ENCODE measurements at places on chromosomes 5 and 9.

- no peak for DNase-seq
Measured at GRCh38 chr9:14653511-14653910, 39.7 kb downstream of the ZDHHC21 start.

DNA sequence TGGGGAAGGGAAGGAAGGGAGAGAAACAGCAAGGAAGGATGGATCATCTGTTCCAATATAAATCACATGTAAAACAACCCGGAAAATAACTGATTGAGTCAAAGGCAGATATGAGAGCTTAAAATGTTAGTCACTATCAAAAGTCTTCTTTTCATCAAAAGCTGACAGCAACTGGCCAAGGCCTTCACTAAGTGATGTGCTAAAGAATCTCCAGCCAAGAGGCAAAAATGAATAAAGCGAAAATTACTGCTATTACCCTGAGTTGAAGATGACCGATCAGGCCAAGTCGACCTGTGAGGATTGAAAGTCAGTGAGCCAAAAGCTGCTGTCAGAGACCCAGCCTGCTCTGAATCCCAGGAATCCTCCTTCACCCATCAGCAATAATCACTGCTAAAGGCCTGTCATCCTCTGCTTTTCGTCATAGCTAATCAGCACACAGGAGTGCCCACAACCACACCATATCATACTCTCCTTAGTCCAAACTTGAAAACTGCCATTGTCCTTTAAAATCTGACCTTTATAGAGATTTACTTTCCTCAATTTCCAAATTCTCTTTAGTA is 736.9 kb downstream of the TLE1 start:
- DNase-seq: no peak

DNA sequence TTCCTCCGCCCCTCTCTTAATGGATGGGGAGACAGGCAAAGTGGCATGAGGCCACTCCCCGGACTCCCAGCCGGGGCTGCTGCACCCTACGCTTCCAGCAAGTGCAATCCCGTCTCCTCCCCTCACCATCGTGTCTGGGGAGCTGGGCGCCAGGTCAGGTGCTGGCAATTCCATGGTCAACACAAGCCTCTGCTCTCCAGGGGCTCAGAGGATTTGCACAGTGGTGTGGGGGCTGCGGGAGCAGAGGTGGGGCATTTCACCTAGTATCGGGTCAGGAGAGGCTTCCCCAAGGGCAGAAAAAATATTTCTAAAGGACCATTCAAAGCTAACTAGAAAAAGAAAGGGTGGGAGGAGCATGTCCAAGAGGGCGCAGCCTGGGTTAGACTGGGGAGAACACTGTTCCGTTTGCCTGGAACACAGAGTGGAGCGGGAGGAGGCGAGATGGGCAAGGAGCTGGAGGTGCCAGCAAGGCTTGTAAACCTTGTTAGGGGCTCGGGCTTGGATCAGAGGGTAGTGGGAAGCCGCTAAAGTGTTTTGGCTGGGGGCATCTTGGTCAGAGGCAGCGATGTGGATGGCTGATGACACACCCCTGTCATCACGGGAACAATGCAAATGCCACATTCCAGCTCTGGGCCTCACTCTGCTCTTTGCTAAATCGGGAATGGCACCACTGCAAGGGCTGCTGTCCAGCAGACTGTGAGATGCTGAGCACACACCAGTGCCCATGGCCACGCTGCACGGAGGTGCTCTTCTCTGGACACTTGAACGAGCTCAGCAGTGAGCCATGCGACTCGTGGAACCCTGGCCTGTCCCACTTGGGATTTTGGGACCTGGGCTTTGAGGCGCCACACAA is 191.7 kb downstream of the CDK5RAP2 start:
- DNase-seq: no peak

DNA sequence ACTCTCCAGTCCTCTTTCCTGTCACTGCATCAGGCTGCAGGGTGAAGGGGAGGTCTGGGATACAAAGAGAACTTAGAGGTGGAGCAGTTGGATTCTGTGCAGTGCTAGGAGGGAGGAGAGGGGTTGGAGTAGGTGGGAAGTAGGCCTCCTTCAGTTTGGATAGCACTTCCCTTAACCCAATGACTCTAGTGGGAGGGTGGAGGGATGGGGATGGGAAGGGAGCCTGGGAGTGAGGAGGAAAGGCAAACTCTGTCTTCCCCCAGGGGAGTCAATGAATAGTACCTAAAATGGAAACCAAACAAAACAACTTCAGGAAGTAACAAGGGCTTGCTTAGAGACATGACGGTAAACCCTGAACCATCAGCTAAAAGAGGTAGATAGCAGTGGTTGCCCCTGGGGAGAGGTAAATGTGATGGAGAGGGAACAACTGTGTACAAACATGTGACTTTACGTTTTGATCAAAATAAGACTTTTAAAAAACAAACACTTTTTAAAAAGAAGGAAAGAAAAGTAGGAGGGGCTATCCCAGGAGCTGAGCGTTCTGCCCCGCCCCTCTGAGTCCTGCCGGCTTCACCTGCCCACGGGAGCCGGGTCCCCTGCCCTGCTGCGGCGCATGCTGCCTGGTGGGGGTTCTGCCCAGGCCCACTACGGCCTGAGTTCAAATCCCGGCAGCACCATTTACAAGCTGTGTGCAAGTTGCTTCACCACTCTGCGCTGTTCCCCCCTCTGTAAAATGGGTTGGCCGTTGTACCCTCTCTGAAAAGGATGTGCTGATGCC is 30.9 kb downstream of the GSN start:
- DNase-seq: no peak

DNA sequence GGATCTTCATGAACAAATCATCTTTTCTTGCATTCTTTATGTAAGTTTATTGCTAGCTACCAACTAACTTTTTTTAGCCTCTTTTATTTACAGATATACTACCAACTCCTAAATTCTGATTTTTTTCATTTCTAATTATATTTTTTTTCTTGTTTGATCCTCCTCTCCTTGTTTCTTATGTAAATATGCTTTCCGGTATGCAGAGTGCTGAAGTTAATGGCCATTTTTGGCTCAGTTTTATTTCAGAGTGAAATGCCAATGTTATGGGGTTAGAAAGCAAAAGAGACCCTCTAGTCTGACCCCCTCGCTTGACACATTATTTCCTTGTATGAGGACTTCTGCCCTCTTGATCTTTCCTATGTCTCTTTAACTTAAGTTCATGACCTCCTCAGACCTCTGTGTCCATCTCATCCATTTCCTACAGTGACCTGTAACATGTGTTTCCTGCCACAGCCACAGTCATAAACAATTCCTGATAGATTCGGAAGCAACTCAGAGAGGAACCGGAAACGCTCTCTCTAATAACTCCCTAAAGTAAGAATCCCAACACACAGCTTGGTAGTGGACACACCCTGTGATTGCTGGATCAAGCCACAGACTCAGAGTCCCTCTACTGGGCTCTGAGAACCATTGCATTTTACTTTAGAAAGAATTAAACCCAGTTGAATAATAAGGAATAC is 42.9 kb upstream of the AFAP1L1 start:
- no peak for DNase-seq

DNA sequence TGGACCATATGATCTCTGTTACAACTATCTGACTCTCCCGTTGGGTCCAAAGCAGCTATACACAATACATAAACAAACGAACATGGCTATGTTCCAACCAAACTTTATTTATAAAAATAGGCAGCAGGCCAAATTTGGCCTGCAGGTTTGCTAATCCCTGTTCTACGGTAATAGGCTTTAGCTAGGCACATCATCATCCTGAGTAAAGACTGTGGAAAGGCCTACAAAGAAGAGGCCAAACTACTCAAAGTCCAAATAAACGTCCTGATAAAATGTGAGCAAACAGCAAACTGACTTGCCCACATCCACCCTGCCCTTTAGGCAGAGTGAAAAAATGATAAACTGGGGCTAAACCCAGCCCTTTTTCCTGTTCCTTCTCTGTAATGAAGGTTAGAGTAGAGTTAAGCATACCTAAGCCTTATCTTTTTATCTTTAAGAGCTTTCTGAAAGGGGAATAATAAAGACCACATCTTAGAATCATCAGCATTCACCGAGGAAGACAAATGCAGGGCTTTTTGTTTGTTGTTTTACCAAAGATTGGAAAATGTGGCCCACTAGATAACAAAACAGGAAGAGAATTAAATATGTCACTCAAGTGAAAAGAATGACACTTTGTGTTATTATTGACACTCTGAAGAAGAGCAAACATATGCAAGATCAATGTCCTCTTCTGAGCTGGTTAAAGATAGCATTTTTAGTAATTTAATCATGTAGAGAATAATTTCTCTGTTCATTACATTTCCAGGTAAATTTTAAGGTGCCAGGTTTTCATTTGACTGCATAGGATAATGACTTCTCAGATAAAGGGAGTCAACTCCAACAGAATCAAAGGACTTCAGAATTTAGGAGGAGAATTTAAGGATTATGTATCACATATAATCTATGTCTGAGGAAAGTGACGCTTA is 160.0 kb upstream of the GNA14 start:
- no peak for DNase-seq

DNA sequence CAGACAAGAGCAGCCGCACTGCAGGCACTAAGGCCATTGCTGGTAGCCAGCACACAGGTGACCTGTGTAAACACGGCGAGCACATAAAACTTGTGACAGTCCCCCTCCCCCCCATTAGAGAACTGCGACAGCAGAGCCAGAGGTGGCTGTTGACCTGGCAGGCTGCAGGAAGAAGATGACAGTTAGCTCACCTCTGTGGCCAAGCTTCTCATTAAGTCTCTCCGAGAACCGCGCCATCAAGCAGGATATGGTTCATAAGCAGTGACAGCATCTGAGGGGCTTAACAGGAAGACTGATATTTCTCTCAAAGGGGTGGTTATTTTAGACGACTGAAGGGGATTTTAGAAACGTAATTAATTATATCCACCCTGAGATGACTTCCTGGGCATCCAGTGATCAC is 5.2 kb downstream of the SURF4 start:
- DNase-seq: no peak

GRCh38 chr5:68178579-68178978 is 37.0 kb upstream of the PIK3R1 start:
- no peak for DNase-seq

DNA sequence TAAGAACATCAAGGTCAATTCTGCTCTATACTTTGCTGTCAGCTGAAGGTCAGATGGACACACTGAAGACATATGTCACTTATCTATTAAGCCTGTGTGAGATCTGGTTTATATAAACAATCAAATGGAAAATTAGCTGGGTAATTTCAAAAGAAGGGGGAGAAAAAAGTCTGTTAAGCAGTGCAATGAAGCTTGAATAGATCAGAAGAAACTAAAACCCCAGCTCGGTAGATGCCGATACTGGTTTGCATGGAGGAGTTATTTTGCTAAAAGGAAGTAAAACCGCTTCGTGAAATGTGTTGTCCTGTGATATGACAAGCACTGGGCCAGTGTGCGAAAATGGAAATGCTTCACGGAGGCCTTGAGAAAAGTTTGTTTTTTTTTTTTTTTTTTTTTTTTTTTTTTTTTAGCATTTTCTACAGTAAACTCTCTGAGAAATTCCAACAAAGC is 148.8 kb downstream of the MEF2C start:
- no peak for DNase-seq

DNA sequence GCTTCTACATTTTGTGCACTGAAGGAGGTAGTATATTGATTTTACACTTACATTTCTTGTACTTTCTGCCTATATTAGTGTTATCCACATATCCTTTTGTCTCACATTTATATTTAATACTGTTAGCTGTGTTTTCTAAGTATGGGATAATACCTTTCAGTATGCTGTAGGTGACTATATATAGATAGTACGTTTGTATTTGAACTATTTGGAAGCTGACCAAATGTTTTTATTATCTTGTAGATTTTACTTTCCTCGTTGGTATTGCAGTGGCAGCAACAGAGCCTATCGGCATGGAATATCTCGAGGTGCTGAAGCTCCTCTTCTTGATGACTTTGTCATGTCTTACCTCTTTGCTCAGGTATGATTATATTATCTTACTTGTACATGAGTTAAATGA is 59.1 kb downstream of the JAK2 start:
- DNase-seq: no peak

- DNase-seq: no peak
Measured at GRCh38 chr9:20303996-20304395, 318.3 kb downstream of the MLLT3 start.

GRCh38 chr9:100063185-100063584 is 35.6 kb downstream of the ERP44 start:
- no peak for DNase-seq

DNA sequence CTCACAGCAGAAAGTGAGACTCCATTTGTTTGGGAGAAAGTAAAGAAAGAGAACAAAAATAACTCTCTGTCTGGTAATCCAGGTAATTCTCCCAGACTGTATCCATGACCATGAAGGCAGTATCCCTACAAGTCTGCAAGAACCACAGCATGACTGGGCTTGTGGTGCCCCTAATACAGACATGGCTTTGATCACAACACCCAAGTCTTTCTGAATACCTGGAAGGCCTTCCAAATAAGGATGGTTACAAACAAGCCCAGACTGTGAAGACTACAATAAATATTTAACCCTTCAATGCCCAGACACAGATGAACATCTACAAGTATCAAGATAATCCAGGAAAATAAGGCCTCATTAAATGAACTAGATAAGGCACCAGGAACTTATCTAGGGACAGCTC is 481.1 kb upstream of the RORB start:
- DNase-seq: no peak

- DNase-seq: peak; percentile 67
Measured at GRCh38 chr5:20972419-20972925, 984.5 kb upstream of the CDH18 start.

GRCh38 chr5:134784946-134785620 is 26.5 kb downstream of the DDX46 start:
- no peak for DNase-seq

- DNase-seq: no peak
Measured at GRCh38 chr9:27711241-27711640, 138.0 kb upstream of the C9orf72 start.

GRCh38 chr5:67380431-67380830 is 183.8 kb upstream of the CD180 start:
- no peak for DNase-seq

- peak; percentile 71 for DNase-seq
Measured at GRCh38 chr9:105157171-105157583, 87.3 kb upstream of the SLC44A1 start.

DNA sequence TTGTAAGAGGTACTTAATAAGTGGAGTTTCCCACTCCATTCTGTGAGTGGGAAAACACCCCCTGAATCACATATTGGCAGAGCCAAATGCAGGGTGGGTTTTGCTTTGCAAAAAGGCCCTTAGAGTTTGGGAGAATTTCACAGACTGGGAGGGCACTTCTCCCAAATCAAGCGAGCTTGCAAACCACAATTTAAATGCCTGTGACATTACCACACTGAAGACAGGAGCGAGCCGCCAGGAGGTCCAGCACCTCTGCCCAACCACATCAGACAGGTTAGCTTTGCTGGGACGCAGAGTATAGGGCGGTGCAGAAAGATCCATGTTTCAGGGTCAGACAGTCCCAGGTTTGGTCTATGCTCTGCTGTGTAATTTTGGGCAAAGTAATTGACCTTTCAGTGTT is 2.3 kb downstream of the ALAD start:
- no peak for DNase-seq

Data from upper lobe of right lung (tissue), 1 donor.